ENCODE measurements at places on chromosomes 11 and 22.

GRCh38 chr11:45193695-45194094 lies 47.3 kb downstream of the PRDM11 start:
- no peak for DNase-seq

GRCh38 chr11:97905101-97905500 lies 1115.6 kb upstream of the CNTN5 start:
- DNase-seq: no peak

DNA sequence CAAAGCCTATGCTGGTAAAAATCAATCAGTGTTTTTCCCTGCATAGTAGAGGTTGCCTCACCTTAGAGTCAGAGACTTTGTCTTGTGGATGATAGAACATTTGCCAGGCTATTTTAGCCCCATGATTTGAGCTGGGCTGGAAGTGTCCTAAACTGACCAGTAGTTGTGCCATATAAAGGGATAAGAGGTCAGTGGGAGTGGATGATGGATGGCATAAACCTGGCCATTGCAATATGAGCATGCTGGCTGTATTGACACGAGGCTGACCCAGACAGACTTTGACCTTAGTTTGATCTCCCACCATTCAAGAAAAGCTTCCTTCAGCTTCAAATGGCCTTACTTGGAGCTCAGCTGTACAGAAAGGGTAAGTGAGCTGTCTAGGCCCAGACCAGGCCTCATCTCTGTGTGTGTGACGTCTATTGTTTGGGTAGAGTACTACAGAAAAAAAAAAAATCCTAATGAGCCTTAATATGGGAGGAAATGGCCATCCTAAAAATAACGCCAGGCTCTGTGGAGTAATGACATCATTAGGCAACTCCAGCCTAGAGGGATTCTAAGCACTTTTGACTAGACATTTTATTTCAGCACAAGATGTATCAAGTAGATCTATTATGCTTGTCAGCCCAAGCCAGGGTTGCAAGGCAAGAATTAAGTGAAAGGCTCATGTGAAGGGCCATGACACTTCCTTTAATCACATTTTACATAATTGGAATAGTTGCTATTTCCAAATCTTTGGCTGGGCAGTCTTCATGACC lies 51.3 kb upstream of the CADM1 start:
- no peak for DNase-seq

DNA sequence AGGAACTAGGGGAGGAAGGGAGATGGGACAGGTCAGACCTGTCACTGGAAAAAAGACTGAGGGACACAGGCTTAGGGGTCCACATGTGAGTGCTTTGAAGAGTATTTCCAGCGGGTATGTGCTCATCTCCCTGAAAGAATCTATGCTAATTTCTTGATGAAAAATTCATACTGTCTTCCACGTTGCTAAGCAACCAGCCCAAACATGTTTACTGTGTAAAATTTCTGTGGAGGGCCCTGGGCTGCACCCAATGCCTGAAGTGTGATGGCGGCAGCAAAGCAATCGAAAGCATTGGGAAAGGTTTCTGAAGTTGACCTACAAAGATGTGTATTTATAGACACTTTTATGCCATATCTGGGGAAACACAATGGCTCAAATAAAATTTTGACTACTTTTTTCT lies 7.4 kb downstream of the SYT13 start:
- no peak for DNase-seq

GRCh38 chr11:77418971-77419597 lies 54.8 kb downstream of the PAK1 start:
- no peak for DNase-seq

DNA sequence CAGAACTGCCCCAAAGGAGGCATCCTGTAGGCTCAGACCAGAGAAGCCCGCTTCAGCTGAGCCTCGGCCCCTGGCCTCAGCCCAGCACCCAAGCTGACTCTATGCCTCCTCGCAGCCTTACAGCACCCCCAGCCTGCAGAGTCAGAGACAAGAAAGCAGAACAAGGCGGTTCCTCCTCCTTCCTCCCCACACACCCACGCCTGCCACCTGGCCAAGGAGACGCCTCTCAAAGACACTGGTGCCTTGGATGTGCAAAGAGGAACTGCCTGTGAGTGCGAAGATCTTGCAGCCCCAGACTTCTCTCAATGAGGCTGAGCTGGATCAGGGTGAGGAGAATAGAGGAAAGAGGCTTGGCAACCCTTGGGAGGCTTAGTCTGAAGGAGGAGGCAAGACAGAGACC lies 60.2 kb downstream of the PDE2A start:
- no peak for DNase-seq

- no peak for DNase-seq
Measured at GRCh38 chr11:134754521-134755198, 342.6 kb upstream of the B3GAT1 start.

DNA sequence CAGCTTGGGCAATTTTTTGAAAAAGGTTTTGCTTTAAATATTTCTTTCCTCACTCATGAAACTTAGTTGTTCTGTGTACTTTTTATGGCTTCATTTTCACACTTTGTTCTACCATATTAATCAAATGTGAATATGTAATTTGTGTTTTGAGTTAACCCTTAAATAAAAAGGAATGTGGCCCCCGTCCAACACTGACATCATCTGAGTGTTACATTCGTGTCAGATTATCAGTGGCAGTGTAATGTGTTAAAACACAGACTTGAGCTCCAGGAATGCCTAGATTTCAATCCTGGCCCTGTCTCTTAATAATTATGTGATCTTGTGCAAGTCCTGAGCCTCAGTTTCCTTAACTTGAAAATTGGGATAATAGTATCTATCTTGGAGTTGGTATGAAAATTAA lies 5.6 kb downstream of the RTN3 start:
- DNase-seq: no peak

- no peak for DNase-seq
Measured at GRCh38 chr11:104623518-104623917, 274.7 kb downstream of the CASP12 start.

- DNase-seq: no peak
Measured at GRCh38 chr22:40161194-40161593, 16.5 kb upstream of the TNRC6B start.

DNA sequence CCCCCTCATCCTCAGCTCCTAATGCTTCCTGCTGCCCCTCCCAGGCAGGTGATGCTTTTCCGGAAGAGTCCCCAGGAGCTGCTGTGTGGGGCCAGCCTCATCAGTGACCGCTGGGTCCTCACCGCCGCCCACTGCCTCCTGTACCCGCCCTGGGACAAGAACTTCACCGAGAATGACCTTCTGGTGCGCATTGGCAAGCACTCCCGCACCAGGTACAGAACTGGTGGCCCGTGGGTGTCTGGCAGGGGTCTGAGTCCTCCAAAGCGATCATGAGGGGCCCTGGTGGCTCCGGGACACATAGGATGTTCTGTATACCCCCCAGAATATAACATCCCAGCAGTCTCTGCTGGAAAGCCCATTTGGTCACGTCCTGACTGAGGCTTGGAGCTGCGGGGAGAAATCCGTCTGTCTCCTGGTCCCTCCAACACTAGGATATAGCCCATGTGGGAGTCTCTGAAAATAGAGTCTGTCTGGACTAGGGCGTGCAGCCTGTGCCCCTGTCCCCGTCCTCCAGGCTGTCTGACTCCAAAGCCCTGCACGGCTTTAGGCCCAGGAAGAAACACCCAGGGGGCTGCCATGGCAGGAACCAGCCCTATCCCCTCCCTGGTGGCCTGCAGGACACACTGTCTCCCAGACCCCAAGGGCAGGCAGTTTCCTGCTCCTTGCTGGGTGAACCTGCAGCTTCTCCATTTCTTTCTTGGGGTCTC lies 9.1 kb downstream of the F2 start:
- DNase-seq: no peak

DNA sequence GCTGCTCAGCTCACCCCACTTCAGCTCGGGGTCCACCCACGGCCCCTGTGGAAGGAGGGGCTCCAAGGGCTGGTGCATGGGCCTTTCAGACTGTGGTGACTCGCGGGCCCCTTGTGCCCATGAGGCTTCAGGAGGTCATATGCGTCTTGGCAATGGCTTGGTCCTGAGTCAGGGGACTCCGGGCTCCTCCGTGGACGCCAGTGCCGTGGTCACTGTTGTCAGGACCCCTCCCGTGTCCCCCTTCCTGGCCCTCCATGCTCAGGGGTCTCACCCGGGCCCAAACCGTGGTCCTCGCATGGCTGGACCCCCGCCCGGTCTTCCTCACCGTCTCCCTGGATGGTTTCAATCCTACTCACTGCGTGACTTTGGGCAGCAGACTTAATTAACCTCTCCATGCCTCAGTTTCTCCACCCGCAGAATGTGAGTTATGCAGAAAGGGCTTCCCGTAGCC lies 436.4 kb downstream of the TBC1D22A start:
- DNase-seq: no peak

- DNase-seq: no peak
Measured at GRCh38 chr11:131483877-131484276, 113.5 kb downstream of the NTM start.

GRCh38 chr11:67617243-67617953 lies 10.7 kb downstream of the NDUFV1 start:
- no peak for DNase-seq

GRCh38 chr11:104531075-104531474 lies 367.1 kb upstream of the PDGFD start:
- no peak for DNase-seq

- DNase-seq: no peak
Measured at GRCh38 chr22:30297991-30298701, 8.8 kb upstream of the CASTOR1 start.

DNA sequence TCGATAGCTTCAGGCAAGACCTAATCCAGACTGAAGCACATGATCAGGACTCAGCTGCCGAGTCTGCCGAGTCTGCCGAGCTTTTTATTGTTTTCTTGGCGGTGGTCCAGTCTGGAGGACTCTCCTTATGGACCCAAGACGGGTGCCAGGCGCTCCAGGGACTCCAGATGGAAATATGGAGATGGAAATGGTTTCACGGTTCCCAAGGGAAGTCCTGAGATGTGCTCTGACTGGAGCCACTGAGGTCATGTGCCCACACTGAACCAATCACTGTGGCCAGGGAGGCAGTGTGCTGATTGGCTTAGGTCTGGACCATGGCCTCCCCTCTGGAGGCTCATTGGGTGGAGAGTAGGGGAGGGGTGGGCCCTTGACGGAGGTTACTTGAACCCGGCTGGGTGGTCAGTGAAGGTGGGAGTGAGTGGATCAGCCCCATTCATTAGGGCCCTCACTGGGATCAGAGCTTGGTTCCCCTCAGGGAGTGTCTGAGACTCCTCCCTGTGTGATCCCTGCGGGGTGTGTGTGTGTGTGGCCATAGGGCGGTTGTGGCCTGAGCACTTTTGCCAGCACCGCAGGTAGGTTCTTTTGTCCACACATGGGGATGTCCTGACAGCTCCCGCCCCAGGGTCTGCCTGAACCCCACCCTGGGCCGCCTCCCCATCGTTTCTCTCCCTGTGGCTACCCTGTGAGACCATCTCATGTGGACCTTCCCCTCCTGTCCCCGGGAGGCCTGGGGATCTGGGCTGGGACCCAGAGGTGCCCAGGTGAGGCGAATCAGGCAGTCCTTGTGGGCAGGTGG lies 14.0 kb downstream of the RPS6KA4 start:
- peak; percentile 55 for DNase-seq

DNA sequence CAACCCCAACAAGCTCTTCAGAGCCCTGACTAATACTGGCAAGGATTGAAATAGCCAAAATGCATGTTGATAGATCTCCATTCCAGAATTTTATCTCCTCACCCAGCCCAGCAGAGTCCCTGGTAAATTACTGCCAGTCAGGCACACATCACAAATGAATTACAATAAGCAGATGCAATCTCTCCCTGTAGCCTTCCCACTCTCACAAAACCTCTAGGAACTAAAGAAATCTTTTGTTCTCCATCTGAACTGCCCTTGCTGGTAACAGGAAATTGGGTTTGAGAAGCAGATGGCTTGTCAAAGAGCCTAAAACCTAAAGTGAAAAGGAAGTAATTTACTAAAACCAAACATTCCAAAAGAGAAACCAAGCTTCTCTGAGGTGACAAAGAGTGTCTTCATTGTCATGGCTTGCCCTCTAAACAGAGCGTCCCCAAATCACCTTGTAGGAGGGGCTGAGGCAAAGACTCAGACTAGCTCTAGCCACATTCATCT lies 59.5 kb downstream of the FAM168A start:
- no peak for DNase-seq

DNA sequence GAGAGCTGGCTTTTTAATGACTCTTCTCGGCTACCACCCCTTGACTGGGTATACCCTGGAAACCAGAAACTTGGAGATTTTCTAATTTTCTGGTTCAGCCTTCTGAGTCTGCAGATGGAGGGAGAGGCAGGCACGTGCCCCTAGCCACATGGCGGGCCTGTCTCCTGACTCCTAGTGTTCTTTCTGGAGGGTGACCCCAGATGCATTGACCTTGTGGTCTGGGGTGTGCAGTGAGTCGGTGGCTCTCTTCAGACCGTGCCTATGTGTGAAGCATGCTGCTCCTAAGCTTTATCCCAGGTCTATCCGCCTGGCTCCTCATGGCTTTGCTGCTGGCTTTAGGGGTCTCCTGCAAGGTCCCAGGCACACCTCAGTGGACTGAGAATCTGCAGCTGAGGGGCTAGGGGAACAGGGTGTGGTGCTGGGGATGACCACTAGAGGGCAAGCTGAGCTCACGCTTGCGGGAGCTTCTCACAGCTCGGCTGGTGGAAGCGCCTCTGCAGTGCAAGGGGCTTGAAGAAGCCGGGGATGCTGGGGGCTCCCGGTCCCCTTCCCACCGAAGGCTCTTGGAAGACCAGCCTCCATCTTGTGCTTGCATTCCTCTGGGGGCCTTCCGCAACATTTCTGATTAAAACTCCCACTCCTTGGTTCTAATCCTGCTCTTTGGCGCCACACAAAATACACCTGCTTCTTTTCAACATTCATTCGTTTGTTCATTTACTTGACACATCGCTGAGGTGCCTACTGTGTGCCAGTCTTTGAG lies 51.8 kb downstream of the OTOG start:
- peak; percentile 23 for DNase-seq

- DNase-seq: no peak
Measured at GRCh38 chr22:33896154-33896553, 24.1 kb downstream of the LARGE1 start.

DNA sequence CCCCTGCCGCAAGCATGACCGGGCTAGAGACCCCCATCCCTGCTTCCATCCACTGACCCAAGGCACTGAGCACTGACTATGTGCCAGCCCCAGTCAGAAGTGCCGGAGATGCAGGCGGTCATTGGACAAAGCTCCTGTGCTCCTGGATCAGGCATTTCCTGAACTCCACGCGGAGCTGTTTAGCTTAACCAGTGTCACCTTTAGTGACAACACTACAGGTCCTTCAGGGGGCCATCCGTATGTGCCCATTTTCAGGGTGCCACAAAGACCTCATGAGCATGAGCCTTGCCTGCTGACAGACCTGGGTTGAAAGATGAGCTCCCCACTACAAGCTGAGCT lies 63.0 kb upstream of the FGF3 start:
- DNase-seq: no peak

- no peak for DNase-seq
Measured at GRCh38 chr11:62108017-62108750, 15.6 kb upstream of the INCENP start.

GRCh38 chr11:112507281-112507680 lies 246.6 kb upstream of the PLET1 start:
- no peak for DNase-seq

GRCh38 chr11:83544846-83545245 lies 258.7 kb upstream of the CCDC90B start:
- DNase-seq: no peak

GRCh38 chr11:30619767-30620166 lies 33.6 kb upstream of the MPPED2 start:
- DNase-seq: no peak

GRCh38 chr11:57275582-57275981 lies 38.5 kb upstream of the APLNR start:
- DNase-seq: no peak

Measured in C1 segment of cervical spinal cord (tissue), 14 donors.